ENCODE measurements at places on chromosomes 11 and 22.

- no peak for DNase-seq
Measured at GRCh38 chr22:32217465-32217864, 12.6 kb upstream of the RFPL2 start.

DNA sequence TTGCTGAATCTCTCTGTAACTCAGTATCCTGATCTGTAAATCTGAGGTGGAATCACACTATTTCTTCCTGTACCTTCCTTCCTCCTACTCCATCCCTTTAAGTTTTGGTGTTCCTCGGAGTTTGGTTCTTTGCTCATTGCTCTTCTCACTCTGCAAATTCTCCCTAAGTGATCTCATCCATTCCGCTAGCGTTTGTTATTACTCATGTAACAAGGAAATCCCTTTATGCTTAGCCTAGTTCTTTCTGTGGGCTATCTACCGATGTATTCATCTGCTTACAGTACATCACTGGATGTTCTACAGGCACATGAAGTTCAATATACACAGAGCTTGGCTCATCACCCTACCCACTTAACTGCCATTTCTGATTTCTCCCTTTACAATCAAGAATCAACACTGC is 1.6 kb upstream of the CEP295 start:
- DNase-seq, result peak; percentile 32

- no peak for DNase-seq
Measured at GRCh38 chr22:22897091-22897490, 9.5 kb downstream of the IGLL5 start.

DNA sequence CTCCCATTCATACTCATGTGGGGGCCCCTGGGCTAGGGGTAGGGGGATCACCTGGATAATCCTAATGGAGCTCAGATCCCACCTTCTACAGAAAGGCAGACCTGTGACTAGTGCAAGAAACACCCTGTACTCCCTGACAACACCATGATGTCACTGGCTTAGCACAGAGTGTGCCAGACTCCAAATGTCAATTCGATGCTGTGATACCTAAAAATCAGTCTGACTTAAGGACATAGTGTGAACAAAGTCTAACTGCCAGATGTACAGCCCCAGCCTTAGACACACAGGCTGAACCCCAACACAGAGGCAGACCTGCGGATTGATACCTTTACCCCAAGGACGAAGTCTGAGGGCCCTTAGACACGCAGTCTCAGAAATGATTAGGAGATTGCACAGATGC is 8.5 kb downstream of the ABCC8 start:
- no peak for DNase-seq

- DNase-seq, result no peak
Measured at GRCh38 chr11:130449310-130449990, 1.0 kb downstream of the ADAMTS15 start.

DNA sequence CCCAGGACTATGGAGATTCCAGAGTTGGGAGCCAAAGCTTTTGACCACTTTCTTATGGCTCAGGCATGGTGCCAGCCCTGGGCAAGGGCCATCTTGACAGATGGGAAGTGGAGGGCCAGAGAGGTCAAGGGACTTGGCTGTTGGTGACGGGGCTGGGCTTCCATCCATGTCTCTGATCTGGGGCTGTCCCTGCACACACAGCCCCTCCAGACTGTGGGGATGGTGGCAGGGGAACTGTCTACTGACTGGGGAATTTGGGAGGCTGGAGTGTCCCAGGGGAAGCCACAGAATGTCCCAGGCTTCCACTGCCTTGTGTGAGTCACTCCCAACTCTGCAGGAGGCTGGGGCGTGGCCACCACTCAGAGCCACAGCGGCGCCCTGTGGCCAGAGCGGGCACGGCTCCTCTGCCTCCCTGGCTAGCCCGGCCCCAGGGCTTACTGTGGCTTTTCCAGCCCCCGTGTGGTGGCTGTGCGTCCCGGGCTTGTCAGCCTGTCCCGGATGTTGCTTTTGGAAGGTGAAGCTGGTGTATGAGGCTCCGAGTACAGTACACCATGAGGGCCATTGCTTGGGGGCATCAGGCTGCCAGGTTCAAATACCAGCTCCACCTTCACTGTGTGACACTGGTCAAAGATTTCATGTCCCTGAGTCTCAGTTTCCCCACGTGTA is 19.6 kb downstream of the C22orf23 start:
- DNase-seq, result peak; percentile 78

GRCh38 chr11:10607462-10608132 is 39.1 kb upstream of the LYVE1 start:
- no peak for DNase-seq

All from astrocyte (in vitro differentiated cells and primary cell).